Stimulated activated CD8-positive, alpha-beta memory T cell treated with anti-CD3 and anti-CD28 coated beads, Interleukin-15, amount 100 ng/mL, for 24 hours (primary cell): ENCODE measurements at places on chromosomes 2 and 18.

- no peak for DNase-seq
Measured at GRCh38 chr2:239405071-239405470, 4.3 kb upstream of the HDAC4 start.

DNA sequence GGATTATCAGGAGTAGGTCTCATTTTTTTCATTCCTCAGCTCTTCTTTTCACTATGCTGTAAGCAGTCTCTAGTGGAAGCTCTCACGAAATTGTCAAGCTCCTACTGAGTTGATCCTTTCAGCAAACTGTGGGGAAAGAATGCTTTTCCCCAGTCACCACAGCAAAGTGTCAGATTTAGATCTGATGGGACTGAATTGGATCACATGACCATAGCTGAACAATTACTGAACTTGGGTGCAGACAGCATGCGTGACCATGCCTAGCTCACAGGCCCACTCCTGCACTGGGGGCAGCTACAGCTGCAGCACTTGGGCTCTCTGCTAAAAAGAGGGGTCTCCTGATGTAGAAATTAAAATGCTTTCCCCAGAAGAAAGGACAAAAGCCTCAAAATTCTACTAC, 3.1 kb downstream of the ARHGAP15 start:
- no peak for DNase-seq

DNA sequence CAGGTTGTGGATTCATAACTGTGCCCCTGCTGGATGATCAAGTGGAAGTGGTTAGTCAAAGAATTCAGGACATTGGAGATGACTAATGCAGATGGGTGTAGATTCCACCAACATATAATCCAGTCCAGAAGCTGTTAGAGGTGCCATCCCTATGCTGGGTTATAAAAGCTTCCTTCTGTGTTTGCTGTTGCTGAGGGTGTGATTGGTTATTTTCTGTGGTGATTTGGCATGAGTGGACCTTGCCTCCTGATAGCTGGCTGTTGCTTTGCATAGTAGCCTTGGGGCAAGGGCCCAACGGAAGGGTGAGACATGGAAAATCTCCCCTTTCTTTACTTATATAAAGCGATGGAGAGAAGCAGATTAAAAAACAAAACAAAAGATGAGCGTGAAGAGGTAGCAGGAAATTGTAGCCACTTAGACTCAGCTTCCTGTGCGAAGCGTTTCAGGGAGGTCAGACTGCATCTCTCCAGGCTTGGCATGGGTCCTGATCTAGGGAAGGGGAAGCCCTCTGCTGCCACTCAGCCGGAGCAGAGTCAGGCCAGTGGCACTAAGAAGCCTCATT, 190.4 kb downstream of the FMNL2 start:
- DNase-seq = no peak

GRCh38 chr2:181420259-181421130, 36.7 kb upstream of the ITGA4 start:
- no peak for DNase-seq

GRCh38 chr2:112201696-112202430, 53.0 kb downstream of the ZC3H8 start:
- DNase-seq = no peak

DNA sequence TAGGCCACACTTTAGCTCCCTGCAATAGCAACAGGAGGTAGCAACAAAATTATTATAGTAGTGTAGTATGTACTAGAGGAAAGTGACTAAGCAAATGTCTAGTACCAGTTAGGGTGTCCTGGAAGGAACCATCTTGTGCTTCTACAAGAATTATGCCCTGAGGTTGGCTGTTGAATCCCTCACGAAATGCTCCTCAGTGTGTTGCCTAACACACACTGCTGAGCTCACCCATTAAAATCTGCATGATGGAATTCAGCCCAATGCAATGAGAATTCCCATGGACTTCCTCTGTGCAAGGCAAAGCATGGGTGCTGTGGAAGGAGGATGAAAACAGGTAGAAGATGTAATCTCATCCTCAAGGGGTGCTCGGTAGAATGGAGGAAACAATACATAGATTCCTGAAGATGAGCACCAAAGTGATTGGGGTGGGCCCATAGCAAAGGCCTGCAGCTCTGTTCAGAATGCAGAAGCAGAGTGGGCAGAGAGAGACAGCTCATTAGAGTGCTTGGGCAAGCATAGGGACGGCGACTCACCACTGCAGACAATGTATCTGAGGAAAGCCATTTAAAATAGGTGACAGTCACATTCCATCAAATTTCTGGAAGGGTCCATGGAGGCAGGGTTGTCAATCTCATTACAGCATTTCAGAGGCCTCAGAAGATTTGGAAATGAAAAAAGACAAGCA, 1.2 kb upstream of the UGT1A7 start:
- no peak for DNase-seq

GRCh38 chr2:29394311-29394980, 279.2 kb downstream of the CLIP4 start:
- no peak for DNase-seq

- peak; percentile 15 for DNase-seq
Measured at GRCh38 chr2:100291152-100291970, 30.9 kb downstream of the LONRF2 start.

DNA sequence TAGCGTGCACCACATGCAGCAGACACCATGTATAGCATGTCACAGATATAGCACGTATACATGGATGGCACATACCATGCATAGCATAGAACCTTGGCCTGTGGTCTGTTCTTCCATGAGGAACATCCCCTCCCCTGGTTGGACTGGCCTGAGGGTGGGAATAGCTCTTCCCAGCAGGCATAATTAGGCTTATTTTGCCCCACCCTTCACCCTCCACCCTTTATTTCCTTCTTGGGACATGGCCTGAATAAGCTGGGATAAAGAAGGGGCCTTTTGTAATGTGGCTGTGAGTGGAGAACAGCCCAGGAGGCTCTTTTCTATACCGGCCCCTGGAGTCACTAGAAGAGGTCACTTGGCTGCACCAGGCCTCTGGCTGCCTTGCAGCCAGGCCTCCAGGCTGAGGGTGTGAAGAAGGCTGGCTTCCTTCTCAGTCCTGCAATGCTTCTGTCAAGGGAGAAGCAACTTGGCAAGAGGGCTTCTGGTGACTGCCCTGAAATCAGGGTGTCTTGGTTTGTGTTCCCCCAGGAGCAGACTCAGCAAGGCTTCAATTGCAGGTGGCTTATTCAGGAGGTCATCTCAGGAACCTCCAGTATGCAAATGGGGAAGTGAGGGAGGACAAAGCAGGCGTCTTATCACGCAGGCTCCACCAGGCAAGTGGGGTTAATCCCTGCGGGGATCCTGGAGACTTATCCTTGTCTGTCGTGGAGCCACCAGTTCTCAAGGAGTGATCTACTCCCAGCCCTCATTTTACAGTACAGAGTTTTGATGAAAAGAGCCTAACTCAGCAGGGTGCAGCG, 68.2 kb downstream of the HS6ST1 start:
- no peak for DNase-seq

DNA sequence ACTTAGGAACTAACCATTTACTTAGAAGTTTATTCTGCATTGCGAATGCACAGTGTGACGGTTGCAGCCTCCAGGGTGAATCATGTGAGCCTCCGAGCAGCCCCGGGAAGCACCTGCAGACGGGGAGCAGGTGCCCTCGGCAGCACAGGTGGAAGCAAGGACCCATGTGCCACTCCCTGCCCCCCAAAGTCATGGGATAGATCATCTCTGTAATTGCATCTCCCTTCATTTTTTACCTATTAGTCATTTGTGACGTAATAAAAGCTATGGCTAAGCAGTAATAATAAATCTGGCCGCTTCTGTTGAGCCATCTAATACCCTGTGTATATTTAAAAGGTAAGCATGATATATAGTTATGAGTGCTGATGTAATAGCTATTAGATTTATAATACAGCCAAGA, 97.2 kb downstream of the PTGR3 start:
- no peak for DNase-seq

DNA sequence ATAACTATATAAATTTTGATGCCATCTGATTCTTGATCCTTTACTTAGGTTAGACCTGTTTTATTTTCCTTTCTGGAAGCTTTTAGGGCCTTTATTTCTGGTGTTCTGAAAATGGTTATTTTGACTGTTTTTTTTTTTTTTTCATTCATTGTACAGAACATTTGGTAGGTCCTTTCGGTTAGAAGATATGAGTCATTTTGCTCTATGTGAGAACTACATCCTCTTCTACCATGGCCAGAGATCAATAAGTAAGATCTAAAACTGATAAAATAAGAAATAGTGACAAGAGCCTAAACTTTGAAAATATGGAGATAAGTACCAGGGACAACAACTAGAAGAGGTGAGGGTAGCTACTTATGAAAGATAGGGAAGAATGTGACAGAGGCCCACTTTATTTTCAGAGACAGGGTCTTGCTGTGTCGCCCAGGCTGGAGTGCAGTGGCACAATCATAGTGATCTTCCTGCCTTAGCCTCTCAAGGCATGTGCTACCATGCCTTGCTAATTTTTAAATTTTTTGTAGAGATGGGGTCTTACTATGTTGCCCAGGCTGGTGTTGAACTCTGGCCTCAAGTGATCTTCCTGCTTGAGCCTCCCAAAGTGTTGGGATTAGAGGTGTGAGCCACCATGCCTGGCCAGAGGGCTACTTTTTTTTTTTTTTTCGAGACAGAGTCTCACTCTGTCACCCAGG, 66.5 kb downstream of the EIF2AK3 start:
- no peak for DNase-seq

DNA sequence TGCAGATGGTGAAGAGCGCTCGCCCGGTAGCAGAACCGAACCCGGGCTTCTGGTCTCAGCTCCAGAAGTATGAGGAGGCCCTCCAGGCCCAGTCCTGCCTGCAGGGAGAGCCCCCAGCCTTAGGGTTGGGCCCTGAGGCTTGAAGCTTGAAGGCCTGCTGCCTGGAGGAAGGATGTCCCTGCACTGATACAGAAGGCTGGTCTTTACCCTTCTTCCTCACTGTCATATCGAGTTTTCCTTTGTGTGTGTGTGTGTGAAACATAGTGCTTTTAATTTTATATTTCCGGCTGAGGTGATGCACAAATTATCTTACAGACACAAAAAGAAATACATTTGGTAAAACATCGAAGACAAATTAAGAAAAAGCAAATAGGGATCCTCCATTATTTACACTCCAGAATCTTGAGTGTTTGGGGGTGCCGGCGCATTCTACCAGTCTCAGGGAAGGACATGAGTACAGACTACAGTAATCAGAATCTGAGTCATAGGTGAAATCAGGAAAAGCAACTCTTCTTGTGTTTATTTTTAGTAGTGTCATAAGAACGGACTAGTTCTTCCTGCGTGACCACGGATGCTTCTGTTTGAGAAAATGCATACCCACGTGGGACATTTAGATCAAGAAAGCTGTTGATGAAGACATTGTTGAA, 1.3 kb downstream of the DUSP28 start:
- DNase-seq = no peak

DNA sequence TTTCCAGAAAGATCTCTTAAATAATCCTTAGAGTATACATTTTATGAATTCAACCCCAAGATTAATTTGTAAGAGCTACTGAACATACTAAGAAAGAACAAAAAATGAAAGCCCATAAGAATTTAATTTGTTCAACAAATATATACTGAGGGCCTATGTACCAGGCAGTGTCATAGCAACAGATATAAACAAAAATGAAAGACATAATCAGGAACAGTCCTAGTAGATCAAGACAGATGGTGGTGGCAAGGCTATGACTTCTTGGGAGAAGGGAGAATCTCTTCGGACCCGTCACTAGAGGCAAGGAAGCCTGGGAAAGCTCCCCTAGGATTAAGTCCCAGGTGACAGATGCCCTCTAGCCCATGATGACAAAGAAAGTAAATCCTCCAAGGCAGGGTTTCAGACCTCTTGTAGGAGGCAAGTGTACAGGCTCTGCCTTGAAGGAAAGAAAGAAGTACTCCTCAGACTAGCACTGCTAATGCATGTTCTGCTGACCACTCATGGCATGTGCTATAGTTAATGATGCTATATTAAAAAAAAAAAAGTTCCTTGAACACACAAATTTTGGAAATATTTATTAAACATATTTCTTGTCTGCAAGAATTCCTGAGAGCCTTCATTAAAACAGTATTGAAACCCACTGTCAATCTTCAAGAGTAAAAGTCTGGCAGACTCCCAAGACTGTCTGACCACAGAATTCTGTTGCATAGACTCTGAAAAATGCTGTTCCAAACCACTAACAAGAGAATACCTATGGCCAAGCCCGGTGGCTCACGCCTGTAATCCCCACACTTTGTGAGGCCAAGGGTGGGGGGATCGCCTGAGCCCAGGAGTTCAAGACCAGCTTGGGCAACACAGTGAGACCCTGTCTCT, 31.5 kb downstream of the NOL10 start:
- DNase-seq = no peak

DNA sequence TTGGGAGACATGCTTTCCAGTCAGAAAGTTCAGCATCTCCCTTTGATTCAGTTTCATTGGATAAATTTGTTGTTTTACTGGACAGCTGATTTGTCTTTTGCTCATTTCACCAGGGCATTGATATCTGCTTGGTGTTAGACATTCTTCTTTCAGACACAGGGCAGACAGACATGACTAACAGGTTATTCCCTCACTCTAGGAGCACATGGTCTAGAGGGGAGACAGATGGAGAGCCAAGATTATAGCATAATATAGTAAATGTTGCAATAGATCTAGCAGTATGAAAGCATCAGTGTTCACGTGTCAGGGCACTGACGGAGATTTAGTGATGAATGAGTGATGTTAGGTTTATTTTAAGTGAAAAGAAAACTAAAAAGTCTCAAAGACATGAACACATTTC, 187.0 kb upstream of the CYRIA start:
- DNase-seq = no peak

DNA sequence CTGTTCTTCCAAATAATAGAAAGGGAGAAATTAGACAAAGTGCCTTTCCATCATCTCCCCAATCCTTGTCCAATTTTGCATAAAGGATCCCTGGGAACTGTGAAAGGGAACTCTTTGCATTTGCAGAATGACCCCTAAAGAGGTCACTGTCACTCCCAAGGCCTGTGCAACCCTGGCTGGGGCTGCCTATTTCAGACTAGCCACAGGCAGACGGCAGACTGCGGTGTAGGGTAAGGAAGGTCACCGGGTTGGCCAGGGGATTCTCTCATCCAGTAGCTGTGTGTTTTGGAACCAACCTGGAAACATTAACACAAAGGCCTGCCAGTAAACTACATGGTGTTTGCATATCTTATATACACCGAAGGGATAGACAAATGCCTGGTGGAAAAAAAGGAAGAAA, 818.7 kb downstream of the BCL11A start:
- no peak for DNase-seq

DNA sequence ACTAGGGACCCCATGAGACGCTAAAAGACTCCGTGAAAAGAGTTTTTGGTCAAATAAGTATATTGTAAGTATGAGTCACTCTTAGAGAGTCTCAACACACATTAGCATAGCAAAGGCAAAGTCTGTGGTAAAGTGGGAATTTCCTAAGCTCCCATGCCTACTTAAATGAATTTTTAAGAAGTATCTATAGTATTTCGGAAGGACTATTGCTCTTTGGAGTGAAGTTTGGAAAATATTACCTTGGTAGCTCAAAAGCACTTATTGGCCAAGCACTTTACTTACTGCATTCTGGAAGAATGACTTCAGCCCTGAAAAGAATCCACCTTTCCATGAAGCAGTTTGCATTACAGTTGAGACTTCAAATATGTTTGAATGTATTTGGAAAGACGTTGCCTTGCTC, 57.1 kb downstream of the CAVIN2 start:
- DNase-seq = no peak
